ENCODE measurements at places on chromosomes 1 and 21.

GRCh38 chr1:84379138-84379916, 19.0 kb upstream of the DNASE2B start:
- DNase-seq, result no peak

DNA sequence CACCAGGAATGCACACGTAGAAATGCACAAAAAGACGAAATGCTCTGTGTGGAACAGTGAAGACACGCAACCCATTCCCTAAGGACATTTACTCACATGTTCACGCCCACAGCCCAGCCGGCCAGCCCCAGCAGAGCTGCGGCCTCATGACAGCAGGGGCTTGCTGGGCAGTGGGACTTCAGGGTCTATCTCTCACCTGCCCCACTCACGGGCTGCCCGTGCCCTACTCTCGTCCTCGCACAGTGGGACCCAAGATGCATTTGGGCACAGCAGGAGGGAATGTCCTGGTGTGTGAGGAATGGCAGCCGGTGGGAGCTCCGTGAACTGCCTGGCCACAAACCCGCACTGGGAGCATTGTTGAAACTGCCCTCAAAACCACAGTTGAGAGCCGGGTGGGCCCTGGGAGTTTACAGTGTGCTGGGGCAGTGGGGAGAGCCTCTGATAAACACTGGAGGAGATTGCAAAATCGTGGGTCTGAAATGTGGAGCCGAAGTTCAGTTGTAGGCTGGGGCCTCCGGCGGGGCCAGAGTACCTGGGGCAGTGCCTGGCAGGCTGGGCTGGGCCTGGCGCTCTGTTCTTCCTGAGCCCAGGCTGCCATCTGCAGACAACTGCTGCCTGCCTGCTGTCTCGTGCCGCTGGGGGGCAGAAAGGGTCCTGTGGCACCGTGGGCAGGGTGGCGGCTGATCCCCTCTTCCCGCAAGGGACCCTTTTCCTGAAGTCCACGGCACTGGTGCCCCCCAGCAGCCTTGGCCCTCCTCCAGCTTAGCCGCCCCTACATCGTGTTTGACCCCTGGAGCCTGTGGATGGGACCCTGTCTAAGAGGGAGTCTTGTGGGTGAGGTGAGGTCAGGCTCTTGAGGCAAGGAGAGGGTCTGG, 20.7 kb upstream of the POFUT2 start:
- DNase-seq, result no peak

DNA sequence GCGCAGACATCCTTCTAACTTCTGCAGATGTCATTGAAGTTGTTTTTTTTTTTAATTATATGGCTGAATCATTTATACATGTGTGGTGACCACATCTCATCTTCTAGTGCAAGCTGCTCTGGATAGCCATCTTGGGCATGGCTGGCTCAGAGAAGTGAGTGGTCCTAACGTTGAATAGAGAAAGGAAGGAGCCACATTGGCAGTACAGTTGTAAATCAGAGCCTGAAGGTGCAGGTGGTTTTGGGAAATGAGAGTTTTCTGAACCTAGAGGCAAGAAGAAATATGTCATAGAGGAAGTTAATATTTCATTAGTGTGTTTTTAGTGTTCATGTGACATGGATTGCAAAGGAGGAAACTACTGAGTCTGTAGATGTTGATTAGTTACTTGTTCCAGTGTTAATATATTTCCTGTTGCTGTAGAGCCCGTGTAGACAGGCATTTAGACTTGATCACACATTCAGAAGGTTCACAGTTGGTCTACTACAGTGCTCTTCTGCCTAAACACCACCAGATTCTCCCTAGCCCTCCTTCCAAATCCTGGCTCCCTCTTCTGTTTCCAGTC, 163.7 kb downstream of the ROR1 start:
- no peak for DNase-seq

DNA sequence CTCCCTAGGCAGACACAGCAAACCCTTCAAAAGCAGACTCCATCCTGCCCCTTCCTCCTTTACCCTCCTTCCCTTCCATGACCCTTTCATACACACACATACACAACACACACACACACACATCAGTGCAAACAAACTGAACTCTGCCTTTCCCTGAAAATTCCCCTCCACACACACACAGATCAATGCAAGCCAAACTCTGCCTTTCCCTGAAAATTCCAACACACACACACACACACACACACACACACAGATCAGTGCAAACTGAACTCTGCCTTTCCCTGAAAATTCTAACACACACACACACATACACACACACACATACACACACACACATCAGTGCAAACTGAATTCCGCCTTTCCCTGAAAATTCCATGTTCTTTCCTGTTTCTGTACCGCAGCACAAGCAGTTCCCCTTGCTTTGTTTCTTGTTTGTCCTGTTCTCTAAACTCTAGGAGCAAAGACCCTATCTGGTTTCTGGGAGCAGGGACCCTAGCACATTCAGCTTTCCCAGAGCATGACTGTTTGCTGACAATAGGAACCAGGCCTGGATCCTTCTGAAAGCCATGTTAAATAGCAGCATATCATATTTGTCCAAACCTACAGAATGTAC, 91.0 kb downstream of the PTPN14 start:
- no peak for DNase-seq

GRCh38 chr21:46150491-46151121, 4.8 kb downstream of the FTCD start:
- DNase-seq, result no peak

GRCh38 chr1:3481836-3482375, 27.4 kb downstream of the ARHGEF16 start:
- no peak for DNase-seq

- DNase-seq, result no peak
Observed at GRCh38 chr1:11042065-11042464, 5.0 kb downstream of the MASP2 start.

DNA sequence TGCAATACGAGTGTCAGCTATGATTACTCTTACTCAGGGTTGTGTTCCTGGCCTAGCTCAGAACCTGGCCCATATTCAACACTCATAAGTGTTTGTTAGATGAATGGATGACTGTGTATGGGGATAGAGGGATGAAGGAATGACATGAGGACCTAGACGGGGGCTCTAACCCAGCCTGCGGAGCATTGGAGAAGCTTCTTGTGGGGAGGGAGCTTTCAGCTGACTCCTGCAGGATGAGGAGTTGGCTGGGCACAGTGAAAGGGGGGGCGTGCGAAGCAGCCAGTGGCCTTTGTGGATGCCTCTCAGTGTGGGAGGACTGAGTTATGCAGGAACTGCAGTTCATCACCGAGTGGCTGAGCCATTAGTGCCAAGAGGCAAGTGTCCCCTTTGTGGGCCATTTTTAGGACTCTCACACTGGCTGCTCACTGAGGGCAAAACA, 1.2 kb upstream of the EXTL1 start:
- DNase-seq, result no peak

- DNase-seq, result no peak
Observed at GRCh38 chr1:206098242-206098919, 18.8 kb downstream of the AVPR1B start.

- no peak for DNase-seq
Observed at GRCh38 chr21:38495242-38495641, 3.0 kb downstream of the ERG start.

DNA sequence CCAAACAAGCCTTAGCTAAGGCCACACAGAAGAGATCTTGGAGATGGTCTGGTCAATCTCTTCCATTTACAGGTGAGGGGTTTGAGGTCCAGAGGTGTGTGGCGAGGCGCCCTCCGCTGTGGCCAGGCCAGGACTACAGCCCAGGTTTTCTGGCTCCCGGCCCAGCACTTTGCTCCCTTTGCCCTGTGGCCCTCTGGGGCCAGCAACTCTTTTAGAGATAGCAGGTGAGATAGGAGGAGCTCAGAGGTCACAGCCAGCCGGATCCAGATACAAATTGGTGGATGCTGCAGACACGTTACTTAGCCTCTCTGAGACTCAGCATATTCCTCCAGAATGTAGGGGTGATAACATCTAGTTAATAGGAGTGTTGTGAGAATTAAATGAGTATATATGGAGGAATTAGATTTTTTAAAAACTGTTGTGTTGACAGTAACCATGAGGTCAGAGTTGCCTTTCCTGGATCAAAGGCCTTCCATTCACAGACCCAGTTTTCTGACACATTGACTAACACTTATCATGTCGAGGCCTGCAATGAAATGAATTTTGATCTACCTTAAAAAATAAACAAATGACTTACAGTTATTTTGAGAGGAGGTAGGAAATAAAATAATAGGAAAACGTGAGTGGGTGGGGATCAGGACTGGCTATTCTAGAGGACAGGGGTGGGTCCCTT, 16.6 kb downstream of the TEX35 start:
- no peak for DNase-seq
